ENCODE measurements at places on chromosomes 2 and 18. TPM values are rescaled to one million over a fixed set of nuclear protein-coding genes. Genes with fewer than 3 reads are reported as not detected.

FAM210A gene
- total RNA-seq, result 42.2 TPM

AQP12B gene
- not detected for total RNA-seq

OSR1 gene
- 1.7 TPM for total RNA-seq

GAREM2 gene
- total RNA-seq, result 0.72 TPM

TFPI gene
- 19.0 TPM for total RNA-seq

CHRND gene
- total RNA-seq, result not detected

GREB1 gene
- total RNA-seq, result 0.21 TPM

XDH gene
- total RNA-seq, result 3.2 TPM

KCTD1 gene
- total RNA-seq, result 29.0 TPM
